ENCODE measurements at places on chromosomes 6 and 20.
A peak's percentile ranks its signal among the peaks of the same experiment; 100 is the strongest.

DNA sequence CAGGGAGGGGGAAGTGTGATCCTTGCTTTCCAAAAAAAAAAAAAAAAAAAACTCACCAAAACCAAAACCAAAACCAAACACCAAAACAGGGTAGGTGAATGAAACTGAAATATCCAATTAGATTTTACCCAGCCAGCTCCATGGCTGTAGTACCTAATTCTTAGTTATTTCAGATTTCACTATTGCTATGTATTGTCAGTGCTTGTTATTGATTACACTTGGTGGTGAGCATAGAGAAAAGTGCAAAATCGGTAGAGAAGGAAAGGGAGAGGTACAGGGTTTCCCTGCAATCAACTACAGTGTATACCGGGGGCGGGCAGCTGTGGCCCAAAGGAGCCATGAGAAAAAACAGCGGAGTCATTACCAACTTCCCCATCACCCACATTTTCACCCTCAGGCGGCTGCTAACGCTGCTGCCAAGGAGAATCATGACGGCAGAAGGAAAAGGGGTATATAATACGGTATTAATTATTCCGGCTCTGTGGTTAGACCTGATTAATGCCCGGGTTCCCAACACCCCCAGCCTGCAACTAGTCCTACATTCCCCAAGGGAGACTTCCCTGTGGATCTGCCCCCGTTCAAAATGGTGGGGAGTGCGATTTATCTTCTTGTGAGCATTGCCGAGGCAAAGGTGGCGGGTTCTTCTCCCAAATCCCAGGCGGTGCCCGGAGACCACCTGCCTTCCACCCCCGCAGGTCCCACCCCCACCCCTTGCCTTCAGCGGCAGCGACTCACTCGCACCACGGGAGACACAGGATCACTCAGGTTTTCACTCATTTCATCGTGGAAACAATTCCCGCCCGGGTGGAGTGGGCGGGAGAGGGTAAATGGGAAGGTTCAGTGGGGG, at the start of gene C6orf62:
TSS of gene C6orf62 (minus strand) at position 30 of the 847 bp plus-strand sequence. CDS start 486 bp downstream, outside the sequence.
- no peak for DNase-seq

DNA sequence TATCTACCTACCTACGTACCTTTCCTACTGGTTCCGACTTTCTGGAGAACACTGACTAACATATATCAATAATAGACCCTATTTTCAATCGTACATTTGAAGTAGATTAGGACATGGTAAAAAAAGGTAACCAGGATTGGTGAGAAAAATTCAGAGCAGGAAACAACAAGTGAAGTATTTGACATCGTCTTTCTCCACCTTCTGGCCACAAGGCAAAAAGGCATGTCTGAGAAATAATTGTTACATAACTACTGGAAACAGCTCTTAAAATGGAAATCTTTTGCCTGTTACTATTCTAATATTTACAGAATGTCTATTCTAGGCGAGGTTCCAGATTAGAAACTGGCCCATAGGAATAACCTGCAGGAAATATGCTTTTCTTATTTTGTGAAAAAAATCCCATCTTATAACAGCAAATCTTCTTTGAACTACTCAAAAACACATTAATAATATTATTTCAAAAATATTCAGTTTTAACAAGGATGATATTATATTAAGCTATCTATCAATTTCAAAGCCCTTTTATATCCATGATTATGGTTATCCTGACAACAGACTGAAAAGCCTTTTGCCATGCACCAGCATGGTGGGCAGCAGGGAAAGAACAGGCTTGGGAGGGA, 80.8 kb downstream of the RCAN2 start:
- no peak for DNase-seq

GRCh38 chr6:41256383-41256782, 28.2 kb downstream of the TREML4 start:
- no peak for DNase-seq

- no peak for DNase-seq
Observed at GRCh38 chr6:75604294-75604693, 2.6 kb downstream of the SENP6 start.

- DNase-seq: no peak
Observed at GRCh38 chr6:83735461-83735860, 26.6 kb upstream of the SNAP91 start.

DNA sequence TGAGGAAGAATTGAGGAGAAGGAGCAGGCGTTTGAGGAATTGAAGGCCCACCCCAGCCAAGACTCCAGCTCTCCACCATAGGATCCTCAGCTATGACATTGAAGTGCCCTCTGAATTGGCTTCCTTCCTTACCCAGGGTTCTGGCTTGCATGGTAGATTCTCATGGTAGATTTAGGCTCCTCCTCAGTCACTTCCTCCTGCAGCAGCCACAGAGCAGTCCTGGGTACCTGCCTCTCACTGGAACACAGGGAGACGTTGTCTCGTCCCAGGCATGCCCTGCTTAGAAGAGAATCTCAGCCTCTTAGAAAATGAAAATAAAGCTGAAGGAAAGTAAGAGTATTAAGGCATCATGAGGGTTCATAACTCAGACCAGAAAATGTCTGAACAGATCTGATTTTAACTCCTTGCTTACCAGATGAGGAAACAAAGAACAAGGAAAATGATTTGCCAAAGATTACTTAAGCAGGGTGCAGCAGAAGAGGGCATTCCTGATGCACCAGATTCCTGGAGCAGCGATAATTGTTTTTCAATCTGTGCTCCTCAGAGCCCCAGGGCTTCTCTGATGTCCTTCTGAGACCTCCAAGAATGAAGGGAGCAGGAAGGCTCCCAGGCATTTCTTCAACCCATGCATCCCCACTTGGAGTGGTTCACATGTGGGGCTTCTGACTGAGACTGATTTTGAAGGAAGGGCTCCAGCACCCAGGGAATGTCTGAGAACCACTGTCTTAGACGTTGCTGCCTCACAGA, 219.8 kb downstream of the HIVEP2 start:
- no peak for DNase-seq

- DNase-seq: peak; percentile 73
Observed at GRCh38 chr20:62303340-62304226, 786 bp downstream of the ADRM1 start.

DNA sequence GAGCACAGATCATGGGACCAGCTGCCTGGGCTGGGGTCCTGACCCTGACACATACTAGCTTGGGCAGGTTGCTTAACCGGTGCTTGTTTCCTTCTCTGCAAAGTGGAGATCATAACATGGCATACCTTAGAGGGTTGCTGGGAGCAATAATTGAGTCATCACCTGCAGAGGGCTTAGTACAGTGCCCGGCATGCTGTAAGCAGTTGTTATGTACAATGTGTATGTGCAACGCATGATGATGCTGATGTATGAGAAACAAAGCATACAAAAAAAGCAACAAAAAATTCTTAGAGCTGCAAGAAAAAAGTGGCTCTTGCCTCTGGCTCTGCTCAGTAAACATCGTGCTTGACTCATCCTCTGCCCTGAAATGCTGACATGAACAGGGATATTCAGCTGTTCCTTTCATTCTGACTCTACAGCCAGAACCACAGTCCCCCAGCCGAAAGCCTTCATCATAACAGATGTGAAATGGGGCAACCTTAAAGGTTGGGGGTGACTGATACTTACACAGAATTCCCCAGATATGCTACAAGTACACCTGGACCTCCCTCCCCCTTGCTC, 91.7 kb downstream of the CLIC5 start:
- DNase-seq: no peak

DNA sequence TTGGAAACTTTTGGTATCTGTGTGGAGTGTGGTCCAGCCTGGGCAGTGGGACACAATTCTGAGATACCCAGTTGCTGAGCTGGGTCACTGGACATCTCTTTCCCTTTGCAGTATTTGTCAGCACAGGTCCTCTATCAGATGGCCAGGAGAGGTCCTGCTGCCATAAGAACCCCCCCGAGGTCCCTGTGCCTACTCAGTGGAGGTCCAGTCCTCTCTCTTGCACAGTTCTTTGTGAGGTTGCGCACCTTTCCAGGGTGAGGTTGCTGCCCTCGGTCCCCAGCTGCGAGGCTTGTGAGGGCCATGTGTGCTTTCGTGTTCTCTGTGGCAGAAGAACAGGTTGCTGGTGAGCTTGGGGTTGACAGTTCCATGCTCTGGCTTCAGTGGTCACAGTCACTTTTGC, 320.6 kb downstream of the QKI start:
- DNase-seq: no peak

GRCh38 chr6:14059791-14060436, 57.7 kb upstream of the CD83 start:
- peak; percentile 88 for DNase-seq

GRCh38 chr20:57212534-57213276, 53.7 kb downstream of the BMP7 start:
- DNase-seq: no peak

DNA sequence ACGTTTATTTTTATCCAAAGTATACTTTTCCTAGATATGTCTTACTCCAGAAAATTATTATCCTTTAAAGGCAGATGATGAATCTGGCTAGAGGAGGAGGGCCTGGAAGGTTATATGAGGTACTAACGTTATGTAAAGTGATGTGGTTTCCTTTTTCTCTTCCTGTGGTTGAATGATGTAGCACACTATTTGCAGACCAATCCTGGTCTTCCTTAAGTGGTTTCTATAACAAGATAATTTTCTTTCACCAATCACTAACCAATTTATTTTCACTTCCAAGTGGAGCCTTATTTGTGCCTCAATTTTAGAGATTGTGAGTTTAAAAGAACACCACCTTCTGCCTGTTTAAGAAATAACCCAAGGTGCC, 154.6 kb upstream of the SOX4 start:
- no peak for DNase-seq

GRCh38 chr6:86856937-86857563, 80.3 kb upstream of the HTR1E start:
- DNase-seq: peak; percentile 47

GRCh38 chr6:139079018-139079417, 50.5 kb downstream of the ABRACL start:
- no peak for DNase-seq

GRCh38 chr20:31749223-31749622, 10.1 kb downstream of the TPX2 start:
- DNase-seq: no peak

DNA sequence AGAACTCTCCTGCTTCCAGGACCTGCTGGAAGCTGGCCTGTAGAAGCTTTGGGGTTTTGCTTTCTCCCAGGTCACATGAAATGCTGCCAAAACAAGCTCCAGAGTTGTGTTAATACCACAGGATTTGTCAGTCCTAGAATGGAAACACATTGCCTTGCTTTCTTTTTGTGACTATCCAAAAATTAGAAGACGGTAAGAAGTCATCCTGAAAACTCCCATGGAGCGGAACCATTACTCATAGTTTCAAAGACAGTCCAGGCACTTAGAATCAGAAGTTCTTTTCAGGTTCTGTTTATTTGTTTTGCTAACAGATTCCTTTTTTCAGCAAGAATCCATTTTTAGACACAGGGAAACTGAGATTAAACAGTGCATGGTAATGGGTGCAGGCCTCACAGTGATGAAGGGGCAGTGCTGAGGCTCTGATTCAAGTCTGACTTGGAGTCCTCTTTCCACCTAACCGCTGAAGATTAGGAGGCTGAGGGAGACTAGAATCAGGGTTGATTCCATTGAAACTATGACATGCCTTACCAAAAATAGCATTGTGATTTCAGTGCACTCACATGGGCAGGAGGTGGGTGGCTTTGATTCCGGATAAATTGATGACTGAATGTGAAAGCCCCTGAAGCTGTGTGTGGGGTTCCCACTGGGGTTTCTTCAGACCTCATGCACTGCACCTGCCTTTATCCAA, 72.2 kb upstream of the NAA20 start:
- peak; percentile 54 for DNase-seq

DNA sequence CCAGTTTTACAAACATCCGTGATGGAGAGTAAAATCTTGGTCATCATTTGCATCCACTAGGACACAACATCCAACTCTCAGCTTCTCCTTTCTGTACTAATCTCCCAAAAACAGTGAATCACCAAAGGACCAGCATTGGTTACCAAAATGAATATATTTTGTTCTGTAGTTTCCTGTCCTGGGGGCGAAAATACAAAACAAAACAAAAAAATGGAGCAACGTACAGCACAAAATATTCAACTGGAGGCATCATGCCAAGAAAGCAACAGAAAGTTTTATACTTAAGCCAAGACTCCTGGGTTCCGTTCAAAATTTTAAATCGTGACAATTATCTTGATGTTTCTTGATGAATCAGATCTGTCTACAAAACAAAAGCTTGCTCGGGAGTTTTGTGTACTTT, 126.6 kb upstream of the CCDC28A start:
- no peak for DNase-seq

DNA sequence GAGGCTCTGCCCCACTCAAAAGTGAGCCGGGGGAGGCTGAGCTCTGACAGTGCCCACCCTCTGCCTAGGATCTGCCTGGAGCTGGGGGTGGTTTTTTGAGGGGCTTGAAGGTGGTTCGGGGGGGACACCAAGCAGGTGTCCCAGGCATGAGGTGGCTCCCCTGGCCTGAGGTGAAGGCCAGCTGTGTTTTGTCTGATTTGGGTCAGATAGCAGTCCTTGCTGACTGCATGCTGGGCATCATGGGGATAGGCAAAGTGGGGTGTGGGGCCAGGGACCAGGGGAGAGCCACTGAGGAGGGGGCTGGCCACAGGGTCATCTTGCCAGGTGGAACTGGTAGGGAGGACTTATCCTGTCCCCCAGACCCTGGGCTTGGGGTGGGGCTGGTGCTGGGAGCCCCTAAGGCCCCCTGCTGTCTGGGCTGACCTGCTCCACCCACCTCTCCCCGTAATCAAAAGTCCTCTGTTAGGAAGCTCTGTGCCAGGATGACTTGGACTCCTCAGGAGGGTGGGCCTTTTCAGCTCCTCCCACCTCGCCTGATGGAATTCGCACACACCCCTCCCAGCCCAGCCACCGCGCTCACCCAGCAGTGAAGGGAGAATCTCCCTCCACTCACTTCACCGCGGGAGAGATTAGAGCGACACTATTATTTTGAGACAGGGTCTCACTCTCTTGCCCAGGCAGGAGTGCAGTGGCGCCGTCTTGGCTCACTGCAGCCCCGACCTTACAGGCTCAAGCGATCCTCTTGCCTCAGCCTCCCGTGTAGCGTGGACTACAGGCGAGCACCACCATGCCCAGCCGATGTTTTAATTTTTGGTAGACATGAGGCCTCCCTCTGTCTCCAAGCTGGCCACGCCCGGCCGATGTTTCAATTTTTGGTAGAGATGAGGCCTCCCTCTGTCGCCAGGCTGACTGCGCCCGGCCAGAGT, 1.5 kb upstream of the COL9A3 start:
- no peak for DNase-seq

GRCh38 chr20:10090588-10091166, 55.9 kb downstream of the ANKEF1 start:
- peak; percentile 48 for DNase-seq

- no peak for DNase-seq
Observed at GRCh38 chr6:12265791-12266190, 24.4 kb upstream of the EDN1 start.

- DNase-seq: no peak
Observed at GRCh38 chr6:156767603-156768467, 9.3 kb upstream of the ARID1B start.

All from left lobe of liver (tissue), 2 donors.